T-helper 1 cell treated with Interleukin-12 subunit alpha and Interleukin-12 subunit beta and Interleukin-4 antibody, amounts not matched to agents 30 ng/mL and 1 ng/mL, for 36 hours (primary cell): ENCODE measurements at places on chromosomes 2 and 18. TPM values are rescaled to one million over a fixed set of nuclear protein-coding genes. Genes with fewer than 3 reads are reported as not detected.

Gene PLB1
- total RNA-seq, result 0.78 and 0.98 TPM in 2 replicates

Gene DYSF
- 0.12 and 0.17 TPM in 2 replicates for total RNA-seq

Gene NEU2
- not detected in 2 replicates for total RNA-seq

Gene SLC35F5
- total RNA-seq, result 19.1 and 20.5 TPM in 2 replicates

Gene CFC1
- not detected in 2 replicates for total RNA-seq

Gene KLHL14
- total RNA-seq, result not detected in 2 replicates

Gene BMPR2
- total RNA-seq, result 6.8 and 8.4 TPM in 2 replicates

Gene SGO2
- 26.0 and 27.8 TPM in 2 replicates for total RNA-seq

Gene SLC16A14
- 0.22 and 0.25 TPM in 2 replicates for total RNA-seq
